ENCODE measurements at places on chromosomes 5 and 9.

- peak; percentile 1 for DNase-seq
Observed at GRCh38 chr5:67998709-67999261, 216.8 kb upstream of the PIK3R1 start.

DNA sequence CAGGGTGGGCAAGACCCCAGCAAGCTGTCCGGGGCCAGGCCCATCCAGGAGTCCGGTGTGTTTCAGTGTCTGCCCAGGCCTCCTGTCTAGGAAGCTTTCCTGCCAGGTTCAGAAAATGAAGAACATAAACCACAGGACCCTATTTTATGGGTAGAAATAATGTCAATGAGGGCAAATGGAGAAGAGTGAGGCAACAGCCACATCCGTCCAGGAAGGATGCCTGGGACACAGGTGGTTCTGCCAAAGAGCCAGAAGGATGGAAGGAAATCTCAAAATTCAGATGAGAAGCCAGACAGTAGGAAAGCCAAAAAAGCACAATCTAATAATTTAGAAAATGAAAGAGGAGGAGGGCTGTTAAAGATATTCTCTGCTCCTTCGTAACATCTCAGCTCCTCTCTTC is 262.3 kb downstream of the AUH start:
- DNase-seq: no peak

- no peak for DNase-seq
Observed at GRCh38 chr9:78357165-78357873, 60.4 kb downstream of the PSAT1 start.

DNA sequence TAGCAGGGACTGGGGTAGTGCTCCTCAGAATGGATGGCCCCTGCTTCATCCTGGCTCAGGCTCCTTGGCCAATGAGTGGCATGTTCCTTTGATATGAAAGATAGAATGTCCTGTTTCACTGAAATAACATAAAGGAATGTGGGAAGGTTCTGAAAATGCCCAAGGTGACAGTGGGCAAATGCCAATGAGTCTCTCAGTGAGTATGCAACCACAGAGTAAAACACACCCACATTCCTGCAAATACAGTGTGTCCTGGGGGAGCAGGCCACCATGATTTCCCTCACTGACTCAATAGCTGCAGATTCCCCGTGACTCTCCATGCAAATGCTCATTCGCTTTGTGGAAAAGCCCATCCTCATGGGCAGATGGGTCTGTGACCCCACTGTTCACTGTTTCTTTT is 36.4 kb downstream of the ZNF366 start:
- no peak for DNase-seq

GRCh38 chr5:145375521-145375920 is 459.6 kb downstream of the PRELID2 start:
- DNase-seq: no peak
